T-helper 1 cell treated with Interleukin-12 subunit alpha and Interleukin-12 subunit beta and Interleukin-4 antibody, amounts not matched to agents 30 ng/mL and 1 ng/mL, for 36 hours (primary cell): ENCODE measurements at places on chromosomes 1 and 21. TPM values are rescaled to one million over a fixed set of nuclear protein-coding genes. Genes with fewer than 3 reads are reported as not detected.

EDN2 gene
- total RNA-seq: not detected in 2 replicates

PTPN7 gene
- total RNA-seq: 302 and 313 TPM in 2 replicates

NEK2 gene
- 25.7 and 26.1 TPM in 2 replicates for total RNA-seq

S100A3 gene
- total RNA-seq: 0.24 TPM in 1 of 2 replicates, not detected in the other

SYCP1 gene
- total RNA-seq: not detected in 2 replicates

AVPR1B gene
- total RNA-seq: not detected in 2 replicates

NPHS2 gene
- not detected in 2 replicates for total RNA-seq

CA6 gene
- total RNA-seq: 1.9 and 2.3 TPM in 2 replicates

MYOM3 gene
- not detected in 2 replicates for total RNA-seq

KRTAP11-1 gene
- total RNA-seq: not detected in 2 replicates

ACTL8 gene
- not detected in 2 replicates for total RNA-seq

SELP gene
- total RNA-seq: 0.15 and 0.24 TPM in 2 replicates

RHD gene
- total RNA-seq: not detected in 2 replicates

HMCN1 gene
- total RNA-seq: 0.10 and 0.22 TPM in 2 replicates

SDC3 gene
- total RNA-seq: 0.17 and 0.25 TPM in 2 replicates

CHD5 gene
- 2.3 TPM in 2 replicates for total RNA-seq

AADACL4 gene
- not detected in 2 replicates for total RNA-seq

CRP gene
- total RNA-seq: not detected in 2 replicates

ANKRD65 gene
- not detected in 2 replicates for total RNA-seq

COL6A1 gene
- 0.59 and 0.63 TPM in 2 replicates for total RNA-seq

ADAMTS1 gene
- total RNA-seq: 7.1 and 7.4 TPM in 2 replicates

OR14A16 gene
- not detected in 2 replicates for total RNA-seq

OVAAL gene
- not detected in 2 replicates for total RNA-seq

ZBTB48 gene
- 43.3 and 46.6 TPM in 2 replicates for total RNA-seq

LCE1F gene
- total RNA-seq: not detected in 2 replicates

BSND gene
- total RNA-seq: not detected in 2 replicates

BGLAP gene
- 1.6 and 1.9 TPM in 2 replicates for total RNA-seq

CA14 gene
- not detected in 2 replicates for total RNA-seq
